ENCODE measurements at places on chromosomes 13 and 19. TPM values are rescaled to one million over a fixed set of nuclear protein-coding genes. Genes with fewer than 3 reads are reported as not detected.

DNA sequence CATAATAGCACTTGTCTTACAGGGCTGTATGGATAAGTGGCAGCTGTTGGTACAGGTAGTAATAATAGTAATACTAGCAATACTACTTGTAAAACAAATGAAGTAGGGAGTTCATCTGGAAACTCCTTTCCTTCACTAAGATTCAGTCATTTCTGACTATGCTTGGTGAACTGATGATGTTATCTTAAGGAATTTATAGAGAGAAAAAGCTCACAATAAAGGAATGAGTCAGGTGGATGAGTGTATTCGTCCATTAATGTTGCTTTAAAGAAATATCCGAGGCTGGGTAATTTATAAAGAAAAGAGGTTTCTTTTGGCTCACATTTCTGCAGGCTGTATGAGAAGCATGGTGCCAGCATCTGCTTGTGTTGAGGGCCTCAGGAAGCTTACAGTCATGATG lies 477.3 kb downstream of the KLF12 start:
- DNase-seq, result no peak

- DNase-seq, result no peak
Measured at GRCh38 chr13:45925151-45925550, 73.6 kb upstream of the SIAH3 start.

- DNase-seq, result no peak
Measured at GRCh38 chr19:28307487-28307886, 905.5 kb downstream of the UQCRFS1 start.

- no peak for DNase-seq
Measured at GRCh38 chr19:10112895-10113591, 1.6 kb downstream of the P2RY11 start.

GRCh38 chr13:33842986-33843385 lies 25.0 kb downstream of the RFC3 start:
- no peak for DNase-seq

- DNase-seq, result no peak
Measured at GRCh38 chr13:24053519-24054251, 106.8 kb upstream of the SPATA13 start.

DNA sequence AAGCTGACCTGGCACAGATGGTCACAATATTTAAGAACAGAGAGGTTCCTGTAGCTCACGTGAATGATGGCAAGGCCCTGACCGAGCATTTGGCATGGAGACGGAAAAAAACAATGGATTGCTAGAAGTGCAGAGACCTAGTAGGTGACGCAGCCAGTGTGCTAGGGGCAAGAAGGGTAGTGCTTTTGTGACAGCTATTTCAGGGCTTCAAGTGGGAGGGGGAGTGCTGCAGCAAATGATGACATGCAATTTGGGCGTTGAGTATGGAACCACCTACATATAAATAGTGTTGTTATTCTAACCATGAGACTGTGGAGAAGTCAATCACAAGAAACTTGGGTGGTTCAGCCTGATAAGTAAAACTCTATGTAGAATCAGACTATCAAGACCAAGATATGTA lies 65.7 kb upstream of the IL17D start:
- DNase-seq, result no peak

The CALR gene
- 869 TPM for polyA plus RNA-seq

The ATXN8OS gene
- polyA plus RNA-seq, result not detected

DNA sequence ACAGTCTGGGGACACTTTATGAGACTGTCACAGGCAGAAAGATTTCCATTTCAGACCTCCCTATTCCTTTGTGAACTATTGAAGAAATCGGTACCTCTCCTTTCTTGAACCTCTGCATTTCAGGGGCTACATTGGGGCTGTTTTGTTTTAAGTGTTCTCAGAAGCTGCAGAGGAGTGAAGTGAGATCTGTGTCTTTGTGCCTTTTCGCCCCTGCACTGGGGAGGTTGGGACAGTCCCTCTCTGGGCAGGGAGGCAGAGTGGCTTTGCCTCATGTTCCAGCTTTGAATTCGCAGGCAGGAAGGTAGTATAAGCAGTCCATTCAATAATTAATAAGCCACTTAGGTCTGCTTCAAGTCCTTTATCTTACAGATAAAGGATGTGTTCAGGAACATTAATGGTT lies 9.5 kb upstream of the AMER2 start:
- DNase-seq, result no peak

The MYH14 gene
- polyA plus RNA-seq, result 25.7 TPM

GRCh38 chr19:58346961-58347929 lies 6.0 kb downstream of the A1BG start:
- no peak for DNase-seq

GRCh38 chr13:66099825-66100224 lies 1130.3 kb downstream of the PCDH9 start:
- DNase-seq, result no peak

- DNase-seq, result no peak
Measured at GRCh38 chr13:46119883-46120614, 15.2 kb upstream of the CPB2 start.

DNA sequence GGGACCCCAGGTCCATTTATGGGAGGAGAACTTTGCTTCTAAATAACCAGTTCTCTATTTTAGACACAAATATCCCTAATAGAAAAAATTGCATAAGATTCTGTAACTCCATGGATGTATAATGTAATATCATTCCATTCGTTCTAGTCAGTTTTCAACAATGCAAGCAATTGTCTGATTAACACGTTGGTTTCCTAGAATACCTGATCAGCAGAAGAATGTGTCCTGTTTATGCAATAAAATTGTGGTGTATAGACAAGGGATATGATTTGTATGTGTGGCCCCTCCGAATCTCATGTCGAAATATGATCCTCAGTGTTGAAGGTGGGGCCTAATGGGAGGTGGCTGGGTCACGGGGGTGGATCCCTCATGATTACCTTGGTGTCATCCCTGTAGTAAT lies 62.1 kb downstream of the RUBCNL start:
- no peak for DNase-seq

DNA sequence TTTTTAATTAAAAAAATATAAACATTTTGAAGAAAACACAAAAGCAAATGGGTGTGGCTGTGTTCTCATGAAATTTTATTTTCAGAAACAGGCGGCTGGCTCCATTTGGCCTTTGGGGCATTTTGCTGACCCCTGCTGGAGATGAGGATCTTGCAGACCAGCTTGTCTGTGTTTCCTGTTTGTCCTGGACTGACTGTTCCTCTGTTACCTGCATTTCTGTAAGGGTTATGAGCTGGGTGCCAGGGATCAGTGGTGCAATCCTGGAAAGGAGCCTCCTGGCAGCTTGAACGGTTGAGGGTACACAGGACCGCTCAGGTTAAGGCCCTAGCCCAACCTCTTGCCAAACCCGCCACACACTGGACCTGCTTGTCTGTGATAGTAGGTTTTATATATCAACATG lies 49.9 kb downstream of the ZNF787 start:
- no peak for DNase-seq

The SLC44A2 gene
- polyA plus RNA-seq, result 184 TPM

DNA sequence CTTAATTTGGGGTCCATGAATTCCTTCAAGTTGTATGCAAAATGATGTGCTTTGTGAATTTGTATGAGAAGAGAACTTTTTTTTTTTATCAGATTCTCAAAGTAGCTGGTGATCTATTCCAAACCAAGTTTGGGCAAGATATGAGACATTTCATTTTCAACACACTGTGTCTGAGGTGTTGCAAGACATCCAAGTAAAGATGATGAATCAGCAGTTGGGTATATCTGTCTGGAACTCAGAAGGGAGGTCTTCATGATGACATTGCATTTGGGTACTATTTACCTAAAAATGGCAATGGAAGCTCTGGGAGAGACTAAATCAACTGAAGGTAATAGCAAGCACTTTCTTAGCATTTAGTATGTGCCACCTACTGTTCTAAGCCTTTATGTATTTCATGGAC lies 2.8 kb downstream of the FAM124A start:
- DNase-seq, result no peak

The MISP3 gene
- 10.3 TPM for polyA plus RNA-seq

DNA sequence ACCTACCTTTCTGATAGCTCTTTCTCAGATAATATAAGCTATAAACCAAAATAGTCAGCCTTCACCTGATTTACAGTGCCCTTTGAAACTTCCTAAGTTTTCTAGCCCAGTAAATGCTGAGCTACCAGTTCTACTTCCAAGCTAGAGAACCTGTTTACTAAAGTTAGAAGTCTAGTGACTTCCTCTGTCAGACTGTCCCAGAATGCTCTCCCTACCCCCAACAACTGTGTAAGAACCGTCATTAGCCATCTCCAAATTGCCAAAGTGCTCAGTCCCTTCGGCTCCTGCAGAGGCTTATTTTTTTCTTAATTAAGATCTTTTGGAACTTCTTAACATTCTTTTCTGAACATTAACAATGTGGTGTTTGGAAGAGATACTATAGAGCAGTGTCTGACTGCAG lies 3.2 kb upstream of the ABCC4 start:
- DNase-seq, result no peak

DNA sequence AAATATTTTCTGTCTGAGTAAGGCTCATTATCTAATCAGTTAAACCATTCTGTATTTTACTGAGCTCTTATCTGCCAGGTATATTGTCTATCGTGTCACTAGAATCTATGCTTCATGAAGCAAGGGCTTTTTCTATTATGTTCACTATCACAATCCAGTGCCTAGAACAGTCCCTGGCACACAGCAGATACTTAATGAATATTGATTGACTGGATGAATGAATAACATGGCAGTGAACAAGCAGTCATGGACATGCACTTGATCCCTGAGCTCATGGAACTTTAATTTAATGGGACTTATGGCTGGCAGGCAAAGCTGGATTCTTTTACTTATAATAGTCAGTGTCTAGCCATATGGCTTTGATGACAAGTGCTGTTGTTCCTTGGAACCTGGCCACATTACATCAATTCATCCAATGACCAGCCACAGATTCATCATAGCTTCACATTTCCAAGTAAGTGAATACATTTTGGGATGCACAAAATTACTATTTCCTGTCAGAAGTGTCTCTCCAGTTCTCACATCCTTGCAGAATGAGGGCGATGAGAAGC lies 214.8 kb downstream of the COG6 start:
- DNase-seq, result no peak

Data from left renal pelvis (tissue), 4 donors.